Cerebellar nuclear complex (tissue), 1 donor: ENCODE measurements at places on chromosomes 1 and 21.

- DNase-seq: no peak
These were observed 61.3 kb upstream of the KCNE2 start for GRCh38 chr21:34302521-34302920.

DNA sequence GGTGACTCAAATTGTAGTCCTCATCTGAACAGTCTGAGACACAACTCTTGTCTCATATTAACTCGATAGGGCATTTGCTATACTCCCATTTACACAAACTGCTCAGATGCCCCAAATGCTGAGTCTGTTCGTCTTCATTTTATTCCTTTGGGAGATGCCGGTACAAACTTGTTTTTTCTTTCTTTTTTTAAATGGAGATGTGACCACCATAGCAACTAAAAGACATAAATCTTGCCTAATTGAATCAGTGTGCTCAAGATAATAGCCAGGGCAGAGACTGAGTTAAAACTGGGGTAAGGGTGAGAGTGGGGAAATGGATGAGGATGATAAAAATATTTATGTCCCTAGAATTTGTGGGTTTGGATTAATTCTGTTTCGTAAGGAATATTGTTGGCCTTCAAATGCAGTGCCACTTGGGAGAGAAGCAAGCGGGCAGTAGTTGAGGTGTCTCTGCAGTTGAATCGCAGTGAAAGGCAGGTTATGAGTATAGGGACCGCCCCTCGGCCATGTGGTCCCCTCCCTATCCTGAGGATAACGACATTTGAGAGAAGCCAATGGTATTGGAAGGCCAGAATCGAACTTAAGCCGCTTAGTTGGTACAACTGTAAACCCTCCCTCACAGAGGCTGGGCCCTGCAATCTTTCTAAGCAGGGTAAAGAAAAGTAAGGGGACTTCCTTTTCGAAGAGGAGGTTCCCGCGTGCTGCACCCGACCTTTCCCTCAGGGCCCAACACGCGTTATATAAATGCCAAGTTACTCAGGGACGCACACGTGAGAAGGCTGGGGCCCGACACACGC, 859 bp upstream of the LRRC8B start:
- DNase-seq: no peak

DNA sequence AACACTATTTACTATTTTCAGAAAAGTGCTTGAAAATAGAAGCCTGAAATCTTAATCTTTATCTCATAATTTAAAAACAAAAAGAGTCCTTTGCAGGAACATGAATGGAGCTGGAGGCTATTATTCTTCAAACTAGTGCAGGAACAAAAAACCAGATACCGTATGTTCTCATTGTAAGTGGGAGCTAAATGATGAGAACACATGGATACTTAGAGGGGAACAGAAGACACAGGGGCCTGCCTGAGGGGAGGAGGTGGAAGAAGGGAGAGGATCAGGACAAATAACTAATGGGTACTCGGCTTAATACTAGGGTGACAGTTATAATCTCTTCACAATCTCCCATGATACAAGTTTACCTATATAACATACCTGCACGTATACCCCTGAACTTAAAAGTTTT, 176.3 kb downstream of the SDCCAG8 start:
- DNase-seq: no peak

- DNase-seq: no peak
These were observed 687.2 kb downstream of the MATN1 start for GRCh38 chr1:30036229-30036547.

DNA sequence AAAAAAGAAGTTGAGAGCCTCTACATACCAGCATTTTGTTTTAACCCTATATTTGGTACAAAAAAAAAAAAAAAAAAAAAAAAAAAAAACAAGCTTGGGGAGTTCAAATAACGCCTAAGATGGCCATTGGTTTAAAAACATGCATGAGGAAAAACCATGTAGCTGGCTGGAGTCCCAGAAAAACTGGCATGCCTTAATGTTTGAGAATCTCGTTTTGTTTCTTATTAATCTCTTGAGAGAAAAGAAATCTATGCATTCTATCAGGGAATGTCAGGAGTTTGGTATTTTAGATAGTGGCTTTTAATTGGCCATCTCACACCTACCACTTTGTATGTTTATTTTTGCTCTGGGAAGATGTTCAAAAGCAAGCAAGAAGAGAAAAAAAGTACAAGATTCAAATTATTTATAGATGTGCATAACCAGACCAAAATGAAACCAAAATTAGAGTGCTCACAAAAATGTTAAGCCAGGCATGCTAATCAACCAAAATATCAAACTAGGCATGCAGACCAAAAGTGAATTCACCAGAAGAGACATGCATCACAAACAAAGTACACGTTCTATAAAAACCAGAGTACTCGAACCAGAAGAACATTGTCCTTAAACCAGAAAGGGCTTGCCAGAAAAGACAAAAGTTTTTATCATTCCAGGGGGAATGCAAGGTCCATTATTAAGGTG, 156.6 kb downstream of the AK5 start:
- no peak for DNase-seq

DNA sequence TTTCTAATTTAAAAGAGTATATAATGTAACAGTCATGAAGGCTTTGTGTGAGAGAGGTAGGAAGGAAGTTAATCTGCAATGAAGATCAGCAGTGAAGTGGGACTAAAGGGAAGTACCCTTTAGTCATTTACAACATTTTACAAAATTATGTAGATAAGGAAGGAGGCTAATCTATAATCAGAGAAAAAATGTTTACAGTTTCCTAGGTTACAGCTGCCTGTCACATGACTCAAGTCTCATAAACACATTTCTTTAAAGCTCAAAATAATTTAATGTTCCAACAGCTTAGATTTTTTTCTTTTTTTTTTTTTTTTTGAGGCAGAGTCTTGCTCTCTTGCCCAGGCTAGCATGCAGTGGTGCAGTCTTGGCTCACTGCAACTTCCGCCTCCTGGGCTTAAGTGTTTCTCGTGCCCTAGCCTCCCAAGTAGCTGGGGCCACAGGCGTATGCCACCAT, 26.2 kb upstream of the CAP1 start:
- no peak for DNase-seq

- DNase-seq: no peak
These were observed 96.3 kb upstream of the CSF3R start for GRCh38 chr1:36579039-36579438.

DNA sequence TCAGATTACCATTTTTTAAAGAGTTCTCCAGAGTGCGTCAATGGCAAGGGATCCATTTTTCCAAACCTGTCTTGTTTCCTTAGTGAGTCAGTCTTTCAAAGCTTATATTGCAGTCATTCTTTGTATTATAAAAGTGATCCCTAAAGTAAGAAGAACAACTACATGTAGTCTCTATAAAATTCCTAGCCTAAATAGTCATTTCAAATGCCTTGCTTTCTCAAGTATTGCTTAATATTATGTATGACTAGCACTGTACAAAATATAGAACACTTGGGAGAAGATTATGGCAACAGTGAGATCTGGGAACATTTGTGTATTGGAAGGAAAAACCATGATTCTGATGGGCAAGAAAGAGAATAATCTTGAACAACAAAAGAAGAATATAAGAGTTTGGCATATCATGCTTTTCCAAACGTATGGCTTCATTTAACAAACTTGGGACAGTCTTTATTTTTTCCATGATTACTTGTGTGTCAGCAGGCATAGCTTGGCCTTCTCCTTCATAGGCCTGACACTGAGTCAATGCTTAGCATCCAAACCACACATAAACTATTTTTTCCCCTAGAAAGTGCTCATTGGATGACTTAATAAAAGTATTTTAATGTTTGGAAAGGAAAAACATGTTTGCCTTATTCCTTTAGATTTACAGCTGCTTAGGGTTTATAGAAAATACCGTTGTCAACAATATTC, 547.4 kb downstream of the LTN1 start:
- no peak for DNase-seq

DNA sequence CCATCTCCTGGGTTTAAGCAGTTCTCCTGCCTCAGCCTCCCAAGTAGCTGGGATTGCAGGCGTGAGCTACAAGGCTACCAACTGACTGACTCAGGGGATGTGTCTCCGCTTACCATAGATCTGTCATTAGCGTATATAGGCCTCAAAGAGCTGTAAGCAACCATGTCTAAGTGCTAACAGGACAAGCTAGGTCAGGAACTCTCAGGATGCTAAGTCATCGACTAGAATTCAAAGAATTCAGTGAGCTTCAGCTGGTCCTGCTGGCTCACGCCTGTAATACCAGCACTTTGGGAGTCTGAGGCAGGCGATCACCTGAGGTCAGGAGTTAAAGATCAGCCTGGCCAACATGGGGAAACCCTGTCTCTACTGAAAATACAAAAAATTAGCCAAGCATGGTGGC, 29.5 kb downstream of the CAPN2 start:
- DNase-seq: no peak

GRCh38 chr21:28160378-28160777, 832.3 kb downstream of the LTN1 start:
- no peak for DNase-seq

- no peak for DNase-seq
These were observed 247.3 kb downstream of the SIPA1L2 start for GRCh38 chr1:232382671-232383070.

DNA sequence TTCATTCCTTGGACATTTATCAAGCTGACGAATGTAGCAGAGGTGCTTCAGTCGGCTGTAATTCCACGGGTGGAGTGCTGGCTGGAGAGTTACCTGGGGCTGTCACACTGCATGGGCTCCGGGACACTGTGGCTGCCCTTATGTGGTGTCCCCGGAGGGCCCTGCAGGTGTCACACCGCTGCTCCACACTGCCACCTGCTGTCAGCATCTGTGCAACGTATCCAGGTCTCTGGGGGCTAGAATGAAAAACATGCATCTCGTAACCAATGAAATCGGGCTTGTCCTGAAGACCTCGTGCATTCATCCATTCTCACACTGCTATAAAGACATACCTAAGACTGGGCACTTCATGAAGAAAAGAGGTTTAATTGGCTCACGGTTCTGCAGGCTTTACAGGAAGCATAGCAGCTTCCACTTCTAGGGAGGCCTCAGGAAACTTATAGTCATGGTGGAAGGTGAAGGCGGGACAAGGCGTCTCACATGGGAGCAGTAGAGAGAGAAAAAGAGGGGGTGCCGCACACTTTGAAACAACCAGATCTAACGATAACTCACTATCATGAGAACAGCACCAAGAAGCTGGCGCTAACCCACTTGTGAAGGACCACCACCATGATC, 46.7 kb upstream of the PCBP3 start:
- no peak for DNase-seq

DNA sequence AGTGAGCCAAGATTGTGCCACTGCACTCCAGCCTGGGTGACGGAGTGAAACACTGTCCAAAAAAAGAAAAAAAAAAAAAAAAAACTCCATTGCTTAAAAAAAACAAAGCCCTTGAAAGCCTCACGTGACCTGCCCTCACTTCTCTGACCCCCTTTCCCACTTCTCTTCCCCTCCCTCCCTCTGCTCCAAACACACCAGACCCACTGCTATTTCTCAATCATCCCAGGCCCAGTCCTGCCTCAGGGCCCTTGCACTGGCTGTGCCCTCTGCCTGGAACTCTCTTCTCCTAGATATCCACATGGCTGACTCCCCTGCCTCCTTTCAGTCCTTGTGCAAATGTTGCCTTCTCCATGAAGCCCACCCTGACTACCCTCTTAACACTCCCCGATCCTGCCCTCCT, 45.4 kb upstream of the TARDBP start:
- DNase-seq: no peak

DNA sequence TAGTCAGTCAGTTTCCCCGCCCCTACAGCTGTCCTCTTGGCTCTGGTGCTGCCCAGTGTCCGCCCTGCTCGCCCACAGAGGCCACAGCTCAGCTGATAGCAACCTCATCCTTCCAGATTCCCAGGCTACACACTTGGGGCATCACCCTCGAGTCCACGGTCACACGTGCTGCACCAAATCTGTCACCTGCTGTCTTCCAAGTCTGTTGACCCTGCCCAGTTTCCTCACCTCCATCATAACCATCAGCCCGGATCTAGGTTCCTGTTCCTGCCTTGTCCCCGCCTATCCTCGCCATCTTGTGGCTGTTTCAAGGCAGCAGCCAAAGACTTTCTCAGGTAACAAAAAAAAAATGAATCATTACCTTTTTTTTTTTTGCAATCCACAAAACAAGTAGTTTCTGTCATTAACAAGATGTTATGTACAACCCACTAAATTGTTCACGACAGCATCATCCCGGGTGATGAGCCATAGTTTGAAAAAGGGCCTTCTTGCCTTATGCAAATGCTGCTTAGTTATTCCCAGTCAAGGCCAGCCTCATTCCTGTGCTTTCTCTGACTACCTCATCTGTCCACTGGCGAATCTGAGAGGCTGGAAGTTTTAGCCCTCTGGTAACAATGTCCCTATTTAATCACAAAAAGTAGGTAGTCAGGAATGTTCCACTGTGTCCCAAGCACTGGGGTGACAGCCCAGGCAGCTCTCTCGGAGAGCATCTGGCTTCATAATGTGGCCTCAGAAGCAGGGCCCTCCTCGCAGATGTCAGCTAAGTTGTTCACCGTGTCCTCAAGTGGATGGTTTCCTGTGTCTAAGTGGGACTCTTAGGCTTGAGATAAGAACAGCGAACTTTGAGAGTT, 4.9 kb upstream of the MIIP start:
- no peak for DNase-seq

DNA sequence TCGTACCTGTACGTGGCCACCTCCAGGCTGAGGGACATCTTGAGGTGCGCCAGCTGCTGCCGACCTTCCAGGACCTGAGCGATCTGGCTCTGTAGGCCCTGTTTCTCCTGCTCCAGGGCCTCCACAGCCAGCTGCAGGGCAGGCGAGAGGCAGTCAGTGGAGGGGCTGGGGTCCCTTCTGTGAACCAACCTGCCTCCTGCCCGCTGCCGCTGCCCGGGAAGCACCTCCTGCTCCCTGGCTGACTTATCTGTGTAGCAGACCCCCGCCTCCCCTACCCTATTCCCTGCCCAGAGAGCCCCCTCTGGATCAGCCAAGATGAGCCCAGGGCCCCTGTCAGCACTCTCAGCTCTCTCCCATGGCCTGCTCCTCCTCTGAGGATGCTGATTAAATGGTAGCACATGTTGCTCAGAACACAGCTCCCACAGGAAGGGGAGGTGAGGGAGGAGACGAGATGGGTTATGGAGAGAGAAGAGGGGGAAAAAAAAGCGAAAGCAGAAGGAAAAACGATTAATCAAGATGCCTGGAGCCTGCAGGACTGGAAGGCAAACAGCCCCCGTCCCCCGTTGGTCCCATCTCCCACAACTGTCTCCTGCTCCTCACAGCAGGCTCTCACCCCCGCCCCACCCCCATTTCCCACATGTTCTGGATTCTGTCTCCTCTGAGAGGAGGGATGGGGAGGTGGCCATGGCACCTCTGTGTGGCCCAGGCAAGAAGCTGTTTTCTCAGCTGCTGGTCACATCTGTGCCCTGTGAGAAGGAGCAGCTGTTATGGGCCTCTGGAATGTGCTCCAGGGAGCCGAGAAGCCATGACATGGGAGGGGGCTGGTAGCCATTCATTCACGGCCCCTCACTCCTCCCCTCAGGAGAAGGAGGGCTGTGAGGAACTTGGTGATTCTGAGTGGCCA, 1.7 kb downstream of the NES start:
- no peak for DNase-seq
